ENCODE measurements at places on chromosomes 16 and 17.

GRCh38 chr16:2194852-2195321 is 1.5 kb downstream of the CASKIN1 start:
- DNase-seq = peak; percentile 31
- H3K27ac ChIP-seq = no peak overlapping the region
- H3K4me1 ChIP-seq = no peaks in the 10 kb centered on the region
- no peak overlapping the region for H3K4me3 ChIP-seq
- H3K36me3 ChIP-seq = no peaks in the 10 kb centered on the region

DNA sequence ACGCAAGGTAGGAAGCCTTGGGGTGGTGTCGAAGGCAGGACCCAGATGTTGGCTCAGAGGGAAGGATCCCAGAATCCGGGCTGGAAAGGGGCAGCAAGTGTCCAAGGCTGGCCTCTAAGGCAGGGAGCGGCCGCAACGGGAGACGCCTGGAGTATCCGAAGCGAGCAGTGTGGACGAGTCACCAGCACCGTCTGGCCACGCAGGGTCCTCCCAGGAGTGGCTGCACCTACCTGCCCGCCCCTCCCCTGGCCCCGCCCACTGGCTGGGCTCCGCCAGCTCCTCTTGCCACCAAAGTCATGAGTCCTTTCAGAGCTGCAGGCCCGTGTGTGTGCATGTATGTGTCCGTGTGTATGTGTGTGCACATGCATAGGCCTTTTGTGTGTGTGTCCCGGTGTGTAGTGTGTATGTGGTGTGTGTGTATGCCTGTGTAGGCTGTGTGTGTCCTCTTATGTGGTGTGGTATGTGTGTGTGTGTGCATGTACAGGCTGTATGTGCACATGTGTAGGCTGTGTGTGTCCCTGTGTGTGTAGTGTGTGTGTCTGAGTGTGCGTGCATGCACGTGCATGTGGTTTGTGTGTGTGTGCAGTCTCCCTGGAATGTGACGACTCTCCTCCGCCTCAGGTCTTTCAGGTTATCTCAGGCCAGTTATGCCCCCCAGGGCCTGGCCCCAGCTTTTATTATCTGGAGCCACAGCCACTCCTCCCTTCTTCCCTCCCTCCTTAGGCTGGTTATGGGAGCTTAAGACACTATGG is at the start of gene PRSS8:
Gene PRSS8 (minus strand): TSS at position 193 of the 752 bp plus-strand sequence. CDS start 229 bp downstream, outside the sequence.
- H3K36me3 ChIP-seq = no peaks in the 10 kb centered on the region
- H3K4me1 ChIP-seq = peaks cover 8% of the 10 kb centered on the region
- H3K27ac ChIP-seq = no peak within 1 kb of the TSS
- no peaks in the 10 kb centered on the region for H3K27me3 ChIP-seq
- H3K4me3 ChIP-seq = no peak within 1 kb of the TSS

- H3K4me3 ChIP-seq = no peak overlapping the region
- no peaks in the 10 kb centered on the region for H3K36me3 ChIP-seq
- no peak for DNase-seq
- no peaks in the 10 kb centered on the region for H3K4me1 ChIP-seq
Measured at GRCh38 chr17:13981881-13982280, 87.4 kb upstream of the COX10 start.

DNA sequence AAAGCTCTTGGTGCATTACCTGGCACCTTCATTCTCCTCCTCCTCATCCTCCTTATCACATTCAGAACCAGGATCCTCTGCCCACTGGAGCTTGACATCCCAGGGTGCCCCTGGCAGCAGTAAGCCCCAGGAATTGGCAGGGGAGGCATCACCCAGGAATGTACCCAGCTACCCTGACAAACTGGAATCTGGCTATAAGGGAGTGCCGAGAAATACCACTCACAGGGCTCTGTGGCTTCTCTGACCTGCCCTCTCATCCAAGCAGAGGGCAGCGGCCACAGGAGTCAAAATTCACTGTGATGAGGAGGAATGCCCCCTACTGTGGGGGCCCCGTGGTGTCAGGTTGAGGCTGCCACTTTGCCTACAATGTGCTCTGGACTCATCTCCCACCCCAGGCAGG is 19.6 kb downstream of the MPP3 start:
- H3K27ac ChIP-seq = no peak overlapping the region
- peaks cover 14% of the 10 kb centered on the region for H3K4me1 ChIP-seq
- DNase-seq = no peak
- no peaks in the 10 kb centered on the region for H3K27me3 ChIP-seq
- H3K36me3 ChIP-seq = peaks cover 2% of the 10 kb centered on the region
- H3K4me3 ChIP-seq = no peak overlapping the region

- H3K4me1 ChIP-seq = peaks cover 12% of the 10 kb centered on the region
- no peaks in the 10 kb centered on the region for H3K27me3 ChIP-seq
- DNase-seq = no peak
Measured at GRCh38 chr16:30377050-30377811, 2.6 kb downstream of the MYL11 start.

DNA sequence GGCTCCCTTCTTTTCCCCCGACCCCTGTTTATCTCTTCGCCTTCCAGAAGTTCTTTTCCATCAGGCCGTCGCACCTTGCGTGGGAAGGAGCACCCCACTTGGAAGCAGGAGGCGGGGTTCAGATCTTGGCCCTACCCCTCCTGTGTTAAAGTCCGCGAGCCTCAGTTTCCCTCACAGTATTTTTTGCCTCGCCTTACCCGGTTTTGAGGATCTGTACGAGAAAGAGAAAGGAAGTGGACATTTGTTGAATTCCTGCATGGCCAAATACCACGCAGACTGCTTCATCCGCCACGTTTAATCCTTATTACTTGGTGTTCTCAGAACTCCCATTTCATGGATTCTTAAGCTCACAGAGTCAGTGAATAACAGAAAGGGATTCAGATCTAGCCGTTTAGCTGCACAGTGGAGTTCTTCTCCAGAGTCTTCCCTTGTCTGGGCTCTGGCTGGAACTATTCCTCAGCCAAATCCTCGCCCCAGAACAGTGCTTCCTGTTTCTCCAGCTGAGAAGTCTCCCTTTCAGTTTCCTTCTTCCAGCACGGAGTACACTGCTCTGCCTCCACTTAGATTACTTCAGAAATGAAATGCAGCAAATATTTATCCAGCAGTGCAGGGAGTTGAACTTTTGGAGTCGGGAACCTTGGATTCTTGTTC is 590 bp downstream of the TMEM219 start:
- H3K4me1 ChIP-seq = peaks cover 15% of the 10 kb centered on the region
- DNase-seq = peak; percentile 59

DNA sequence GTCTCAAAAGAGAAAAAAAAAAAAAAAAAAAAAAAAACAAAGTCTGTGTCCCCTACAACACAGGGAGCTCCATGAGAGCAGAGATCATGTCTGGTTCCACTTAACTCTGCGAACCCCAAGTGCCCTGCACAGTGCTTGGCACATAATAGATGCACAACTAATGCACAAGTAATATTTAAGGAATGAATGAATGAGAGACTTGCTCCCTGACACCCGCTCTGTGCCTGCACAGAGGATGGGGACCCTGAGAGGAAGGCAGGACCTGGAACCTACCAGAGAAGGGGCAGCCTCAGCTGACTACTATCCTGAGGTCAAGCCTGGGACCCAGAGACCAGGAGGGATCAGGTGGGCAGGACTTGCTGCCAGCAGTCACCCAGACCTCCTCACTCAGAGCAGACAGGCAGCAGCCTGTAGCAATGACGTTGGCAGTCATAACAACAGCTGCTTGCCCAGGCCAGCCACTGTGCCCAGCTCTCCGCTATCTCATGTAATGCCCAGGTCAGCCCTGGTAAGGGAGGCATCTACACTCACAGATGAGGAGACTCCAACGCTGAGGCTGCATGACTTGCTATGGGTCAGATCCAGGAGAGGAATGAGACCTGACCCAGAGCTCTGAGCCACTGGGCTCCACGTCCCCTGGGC is 2.9 kb downstream of the MYO15A start:
- no peak for DNase-seq
- H3K4me1 ChIP-seq = no peaks in the 10 kb centered on the region
- H3K4me3 ChIP-seq = no peak overlapping the region
- H3K27me3 ChIP-seq = no peaks in the 10 kb centered on the region

- no peaks in the 10 kb centered on the region for H3K36me3 ChIP-seq
- no peaks in the 10 kb centered on the region for H3K4me1 ChIP-seq
- no peak overlapping the region for H3K4me3 ChIP-seq
Measured at GRCh38 chr17:38617967-38618760, 12.4 kb upstream of the SRCIN1 start.

DNA sequence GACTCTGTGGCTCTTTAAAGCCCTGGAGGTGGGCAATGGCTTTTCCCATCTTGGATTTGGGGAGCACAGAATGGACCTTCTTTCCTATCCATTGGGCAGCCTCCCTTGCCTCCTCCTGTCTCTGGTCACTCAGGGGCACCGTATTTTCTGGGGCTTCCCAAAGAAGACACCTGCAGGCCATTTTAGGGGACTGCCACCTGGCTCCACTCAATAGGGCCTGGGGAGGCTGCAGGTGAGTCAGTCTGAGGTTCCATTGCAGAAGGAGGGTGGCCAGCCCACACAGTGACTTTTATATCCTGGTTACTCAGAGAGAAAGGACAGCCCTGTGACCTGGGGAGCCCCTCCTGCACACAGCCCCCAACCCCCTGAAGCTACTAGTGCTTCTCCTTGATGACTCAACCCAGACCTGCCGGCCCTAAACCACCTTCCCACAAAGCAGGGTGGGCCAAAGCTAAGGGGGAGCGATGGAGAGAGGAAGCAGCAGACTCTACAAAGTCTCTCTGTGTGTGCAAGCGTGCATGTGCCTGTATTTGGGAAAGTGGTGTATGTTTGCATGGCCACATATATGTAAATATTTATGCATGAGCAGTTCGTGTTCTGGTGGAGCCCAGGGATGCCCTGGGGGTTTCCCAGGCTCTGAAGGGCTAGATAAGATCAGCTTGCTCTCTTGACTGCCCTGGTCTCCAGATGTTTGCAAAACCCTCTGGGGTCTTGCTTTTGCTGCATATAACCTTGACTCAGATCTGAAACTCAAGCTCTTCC is 5.0 kb downstream of the CX3CL1 start:
- H3K4me1 ChIP-seq = peaks cover 12% of the 10 kb centered on the region
- no peaks in the 10 kb centered on the region for H3K36me3 ChIP-seq
- H3K27ac ChIP-seq = no peak overlapping the region
- DNase-seq = no peak
- H3K4me3 ChIP-seq = no peak overlapping the region
- H3K27me3 ChIP-seq = peaks cover 4% of the 10 kb centered on the region

DNA sequence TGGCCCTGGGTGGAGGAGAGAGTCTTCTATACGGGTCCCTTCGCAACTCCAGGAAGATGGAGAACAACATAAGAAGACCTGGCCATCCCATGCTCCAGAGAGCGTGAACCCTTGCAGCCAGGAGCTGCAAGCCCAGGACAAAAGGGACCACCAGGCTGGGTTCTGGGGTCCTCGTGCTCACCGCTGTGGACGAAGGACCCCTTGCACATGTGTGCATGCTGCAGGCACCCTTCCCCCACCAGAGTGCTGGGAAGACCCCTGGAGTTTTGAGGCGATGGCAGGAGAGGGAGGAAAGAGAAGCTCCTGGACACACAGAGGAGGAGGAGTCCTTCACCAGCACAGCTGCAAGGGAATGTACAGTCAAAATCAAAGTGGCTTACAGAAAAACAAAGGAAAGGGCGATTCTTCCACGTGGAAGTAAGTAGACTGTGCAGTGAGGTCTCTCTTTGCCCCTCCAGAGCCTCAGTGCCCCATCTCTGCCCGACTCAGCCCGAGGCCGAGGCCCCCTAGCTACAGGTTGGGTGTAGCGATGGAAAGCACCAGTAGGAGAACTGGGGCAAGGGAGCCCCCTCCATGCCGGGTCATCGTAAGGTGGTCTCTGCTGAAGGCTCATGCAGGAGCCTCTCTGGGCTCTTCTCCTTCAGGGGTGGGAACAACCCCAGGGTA is 51.3 kb downstream of the PIMREG start:
- H3K4me3 ChIP-seq = no peak overlapping the region
- DNase-seq = no peak
- no peak overlapping the region for H3K27ac ChIP-seq
- H3K36me3 ChIP-seq = no peaks in the 10 kb centered on the region
- no peaks in the 10 kb centered on the region for H3K27me3 ChIP-seq

GRCh38 chr17:62188713-62189112 is 123.6 kb upstream of the MED13 start:
- no peaks in the 10 kb centered on the region for H3K4me1 ChIP-seq
- no peak for DNase-seq
- no peaks in the 10 kb centered on the region for H3K36me3 ChIP-seq
- no peak overlapping the region for H3K27ac ChIP-seq
- H3K27me3 ChIP-seq = no peaks in the 10 kb centered on the region

DNA sequence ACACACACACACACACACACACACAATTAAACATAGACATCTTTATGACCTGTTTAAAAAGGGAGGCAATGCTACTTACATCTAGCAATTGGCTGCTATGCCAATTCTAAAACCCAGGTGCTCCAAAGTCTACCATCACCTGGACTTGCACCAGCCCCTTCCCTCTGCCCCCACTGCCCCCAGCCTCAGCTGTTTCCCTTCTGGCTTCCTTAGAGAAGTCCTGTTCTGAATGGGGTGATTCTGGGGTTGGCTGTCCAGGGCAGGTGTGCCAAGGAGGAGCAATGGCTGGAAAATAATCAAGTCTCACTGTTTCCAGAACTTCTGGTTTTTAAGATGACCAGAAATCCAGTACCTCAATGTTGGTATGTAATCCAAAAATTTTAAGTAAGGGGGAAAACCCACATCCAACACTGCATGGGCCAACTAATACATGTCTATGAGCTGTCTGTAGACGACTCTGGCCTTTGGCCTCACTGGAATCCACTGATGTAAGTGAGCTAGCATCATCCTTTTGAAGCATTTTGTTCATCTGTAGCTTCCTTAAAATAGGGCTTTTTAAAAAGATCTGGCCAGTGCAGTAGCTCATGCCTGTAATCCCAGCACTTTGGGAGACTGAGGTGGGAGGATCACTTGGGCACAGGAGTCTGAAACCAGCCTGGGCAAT is 2.1 kb downstream of the IFT20 start:
- peaks cover 29% of the 10 kb centered on the region for H3K4me1 ChIP-seq
- H3K4me3 ChIP-seq = no peak overlapping the region
- DNase-seq = no peak
- no peak overlapping the region for H3K27ac ChIP-seq

GRCh38 chr17:35368081-35368830 is 5.2 kb downstream of the SLFN11 start:
- peaks cover 4% of the 10 kb centered on the region for H3K4me1 ChIP-seq
- no peaks in the 10 kb centered on the region for H3K27me3 ChIP-seq
- no peak overlapping the region for H3K4me3 ChIP-seq
- H3K36me3 ChIP-seq = peaks cover 3% of the 10 kb centered on the region

GRCh38 chr17:48873209-48873608 is 19.4 kb upstream of the ATP5MC1 start:
- H3K27ac ChIP-seq = no peak overlapping the region
- H3K36me3 ChIP-seq = no peaks in the 10 kb centered on the region
- DNase-seq = peak; percentile 19

DNA sequence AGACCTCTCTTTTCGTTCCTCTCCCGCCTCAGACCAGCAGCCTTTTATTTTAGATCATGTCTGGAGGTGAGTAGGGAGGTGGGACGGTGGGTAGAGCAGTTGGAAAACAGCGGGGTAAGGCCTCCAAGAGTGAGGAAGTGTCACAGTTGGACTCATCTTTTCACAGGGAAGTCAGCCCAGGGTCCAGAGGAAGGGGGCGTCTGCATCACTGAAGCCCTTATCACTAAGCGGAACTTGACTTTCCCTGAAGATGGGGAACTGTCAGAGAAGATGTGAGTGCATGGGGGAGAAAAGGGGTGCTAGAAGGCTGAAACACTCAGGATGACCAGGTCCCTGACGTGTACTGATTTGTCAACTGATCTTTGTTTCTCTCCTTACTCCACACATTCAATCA is 461 bp downstream of the LRRC46 start:
- H3K4me1 ChIP-seq = peaks cover 28% of the 10 kb centered on the region
- H3K27ac ChIP-seq = no peak overlapping the region
- H3K4me3 ChIP-seq = no peak overlapping the region
- no peaks in the 10 kb centered on the region for H3K27me3 ChIP-seq
- peaks cover 11% of the 10 kb centered on the region for H3K36me3 ChIP-seq

- no peak overlapping the region for H3K27ac ChIP-seq
- no peak overlapping the region for H3K4me3 ChIP-seq
- H3K4me1 ChIP-seq = peaks cover 13% of the 10 kb centered on the region
- no peaks in the 10 kb centered on the region for H3K36me3 ChIP-seq
Measured at GRCh38 chr16:59042301-59042700, 308.2 kb upstream of the GOT2 start.
